ENCODE measurements at places on chromosomes 6 and 20.

GRCh38 chr6:82205930-82206392, 41.6 kb downstream of the IBTK start:
- no peak for DNase-seq

GRCh38 chr6:151409260-151409659, 17.9 kb upstream of the ZBTB2 start:
- no peak for DNase-seq

DNA sequence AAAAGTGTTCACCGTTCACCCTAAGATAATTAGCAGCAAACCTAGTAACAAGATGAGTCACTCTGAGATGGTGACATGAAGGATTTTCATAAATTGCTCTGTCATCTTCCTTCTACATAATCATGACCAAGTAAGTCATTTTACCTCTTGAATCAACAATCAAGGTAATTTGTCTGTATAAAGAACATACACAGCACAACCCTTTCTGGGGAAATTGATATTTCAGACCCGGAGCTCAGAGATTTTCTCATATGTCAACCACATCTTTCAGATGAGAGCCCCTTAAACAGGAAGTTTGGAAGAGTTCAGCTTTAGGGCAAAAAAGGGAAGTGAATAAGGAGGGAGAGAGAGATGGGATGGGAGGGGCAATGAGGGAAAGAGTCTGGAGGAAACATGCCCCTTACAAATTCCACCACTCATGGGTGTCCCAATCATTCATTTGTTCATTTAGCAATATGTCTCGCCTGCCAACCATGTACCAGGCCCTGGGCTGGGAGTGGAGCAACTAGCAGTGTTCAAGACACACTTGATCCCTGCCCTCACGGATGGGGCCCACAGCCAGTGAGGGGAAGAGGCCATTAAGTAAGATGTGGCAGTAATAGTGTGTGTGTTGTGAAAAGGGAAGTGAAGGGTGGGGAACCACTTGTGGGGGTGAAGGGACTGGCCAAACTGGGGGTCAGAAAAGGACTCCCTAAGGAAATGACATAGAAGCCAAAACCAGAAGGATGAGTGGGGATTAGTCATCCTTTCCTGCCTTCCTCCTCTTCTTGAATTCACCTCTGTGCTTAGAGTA, 190.9 kb downstream of the MAFB start:
- no peak for DNase-seq

- DNase-seq: peak; percentile 84
These were observed 51.5 kb downstream of the STK4 start for GRCh38 chr20:45017857-45018256.

DNA sequence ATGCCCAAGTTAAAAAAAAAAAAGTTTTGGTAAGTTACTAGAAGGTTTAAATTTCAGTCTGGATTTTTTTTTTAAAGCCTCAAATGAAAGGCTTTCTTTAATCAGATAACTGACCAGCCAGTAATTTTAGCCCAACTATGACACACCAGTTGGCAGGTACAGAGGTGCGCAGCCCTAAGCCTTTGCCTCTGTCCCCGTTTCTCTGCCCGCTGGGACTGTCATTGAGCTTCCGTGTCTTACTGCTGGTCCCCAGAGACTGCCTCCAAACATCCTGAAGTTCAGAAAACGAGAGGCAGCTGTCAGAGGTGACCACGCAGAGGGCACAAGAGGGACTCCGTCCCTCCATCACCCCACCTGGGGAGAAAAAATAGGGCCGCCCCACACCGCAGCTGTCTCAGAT, 118.2 kb downstream of the RPS12 start:
- no peak for DNase-seq

DNA sequence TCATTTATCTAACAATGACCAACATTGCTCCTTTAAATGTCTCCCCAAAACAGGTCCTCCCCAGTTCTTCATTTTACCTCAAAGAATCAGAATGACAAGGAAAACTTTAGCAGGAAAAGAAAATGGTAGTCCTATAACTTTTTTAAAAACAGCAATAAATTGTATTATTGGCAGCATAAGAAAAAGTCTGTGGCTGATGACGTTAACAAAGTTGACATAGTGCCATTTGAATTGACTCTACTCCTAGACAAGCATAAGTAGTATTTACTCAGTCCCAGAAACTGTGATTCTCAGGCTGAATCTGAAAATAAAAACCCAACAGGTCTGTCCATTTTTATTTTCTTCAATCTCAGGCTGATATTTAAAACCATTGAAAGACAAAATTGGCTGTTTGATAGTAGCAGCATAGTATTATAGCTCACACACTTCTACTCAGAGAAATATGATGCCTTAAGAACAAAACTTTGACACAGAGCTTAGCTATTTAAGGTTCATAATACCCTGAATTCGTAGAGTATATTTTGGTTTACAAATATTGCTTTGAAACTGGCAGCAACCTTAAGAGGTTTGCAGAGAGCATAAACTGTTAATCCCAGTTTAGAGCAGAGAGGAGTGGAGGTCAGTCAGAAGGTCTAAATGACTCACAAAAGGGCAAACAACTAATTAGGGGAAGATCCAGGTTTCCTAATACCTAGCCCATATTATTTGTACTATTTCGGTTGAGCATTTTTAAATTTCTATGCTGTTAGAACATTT, 35.0 kb upstream of the TENT5A start:
- DNase-seq: no peak

- DNase-seq: no peak
These were observed 12.3 kb downstream of the HMGN4 start for GRCh38 chr6:26550250-26550993.

DNA sequence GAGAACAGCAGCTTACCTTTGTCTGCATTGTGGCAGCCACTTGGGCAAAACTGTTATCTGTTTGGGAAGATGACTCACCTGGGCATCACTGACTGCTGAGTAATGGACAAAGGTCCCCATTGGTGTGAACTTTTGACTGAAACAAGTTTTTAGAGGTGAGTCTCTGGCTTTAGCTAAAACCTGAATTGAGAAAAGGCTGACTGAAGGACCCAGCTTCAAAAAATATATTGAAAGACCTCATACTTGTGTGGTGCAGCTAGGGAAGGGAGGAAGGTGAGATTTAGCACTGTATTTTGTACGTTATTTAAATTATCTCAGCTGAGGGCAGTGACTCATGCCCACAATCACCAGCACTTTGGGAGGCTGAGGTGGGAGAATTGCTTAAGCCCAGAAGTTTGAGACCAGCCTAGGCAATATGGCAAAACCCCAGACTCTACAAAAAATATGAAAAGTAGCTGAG, 4.5 kb upstream of the CITED2 start:
- DNase-seq: no peak

DNA sequence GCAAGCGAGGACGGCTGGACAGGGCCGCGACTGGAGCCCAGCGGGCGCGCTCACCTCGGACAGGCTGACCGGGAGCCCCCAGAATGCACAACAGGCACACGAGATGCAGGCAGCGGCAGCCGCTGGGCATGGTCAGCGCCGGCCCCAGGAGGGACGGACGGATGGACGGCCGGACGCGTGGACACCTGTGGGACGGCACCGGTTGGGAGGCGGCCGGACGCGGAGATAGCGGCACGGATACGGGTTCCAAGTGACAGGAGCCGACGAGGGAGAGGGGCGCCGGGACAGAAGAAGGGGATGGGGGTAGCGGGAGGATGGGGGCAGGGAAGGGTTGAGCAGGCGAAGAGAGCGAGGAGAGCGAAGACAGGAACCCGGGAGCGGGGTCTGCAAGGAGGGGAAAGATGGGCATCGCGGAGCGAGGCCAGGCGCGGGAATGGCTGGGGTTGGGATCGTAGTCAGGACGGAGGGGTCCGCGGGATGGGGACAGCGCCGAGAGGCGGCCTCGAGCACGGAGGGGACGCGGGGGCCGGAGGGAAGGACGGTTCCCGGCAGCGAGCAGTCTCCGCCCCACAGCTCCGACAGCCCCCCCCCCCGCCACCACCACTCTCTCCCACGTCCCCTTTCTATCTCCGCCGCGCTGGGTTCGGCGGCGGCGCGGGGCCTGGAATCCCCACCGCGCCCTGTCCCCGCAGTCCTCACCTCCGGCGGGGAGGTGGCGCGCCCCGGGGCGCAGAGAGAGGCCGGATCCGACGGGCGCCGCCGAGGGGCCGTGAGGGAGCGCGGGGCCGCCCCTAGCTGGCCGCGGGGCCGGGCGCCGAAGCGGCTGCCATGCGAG, 435 bp downstream of the DLK2 start:
- DNase-seq: no peak

DNA sequence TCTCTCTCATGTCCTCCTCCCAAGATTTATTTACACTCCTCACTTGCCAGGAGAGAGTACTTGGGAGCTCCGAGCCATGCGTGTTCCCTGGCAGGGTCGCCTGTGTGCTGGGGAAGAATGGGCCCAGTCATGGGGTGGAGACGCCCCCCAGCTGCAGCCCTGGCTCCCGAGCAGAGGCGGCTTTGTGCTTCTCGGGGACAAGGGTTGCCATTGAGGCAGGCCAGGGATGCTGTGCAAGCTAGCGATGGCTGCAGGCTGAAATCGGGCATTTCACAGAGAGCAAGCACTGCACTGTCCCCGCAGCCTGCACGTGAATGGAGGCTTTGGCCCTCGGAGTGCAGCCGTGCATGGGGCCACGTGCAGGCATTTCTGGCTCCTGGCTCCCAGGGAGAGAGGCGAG, 23.8 kb downstream of the PHACTR3 start:
- DNase-seq: no peak

GRCh38 chr20:62232770-62233645, 5.3 kb upstream of the OSBPL2 start:
- DNase-seq: no peak

DNA sequence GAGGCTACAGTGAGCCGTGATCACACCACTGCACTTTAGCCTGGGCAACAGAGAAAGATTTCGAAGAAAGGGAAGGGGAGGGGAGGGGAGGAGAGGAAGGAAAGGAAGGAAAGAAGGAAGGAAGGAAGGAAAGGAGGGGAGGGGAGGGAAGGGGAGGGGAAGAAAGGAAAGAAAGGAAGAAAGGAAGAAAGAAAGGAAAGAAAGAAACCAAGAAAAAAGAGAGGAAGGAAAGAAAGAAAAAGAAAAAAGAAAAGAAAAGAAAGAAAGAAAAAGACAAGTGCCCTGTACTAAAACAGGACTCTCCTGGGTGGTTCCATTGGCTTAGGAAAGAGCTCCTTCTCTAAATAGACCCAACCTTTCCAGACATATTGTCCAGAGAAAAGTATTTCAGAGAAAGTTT, 136.6 kb downstream of the PXDC1 start:
- no peak for DNase-seq

DNA sequence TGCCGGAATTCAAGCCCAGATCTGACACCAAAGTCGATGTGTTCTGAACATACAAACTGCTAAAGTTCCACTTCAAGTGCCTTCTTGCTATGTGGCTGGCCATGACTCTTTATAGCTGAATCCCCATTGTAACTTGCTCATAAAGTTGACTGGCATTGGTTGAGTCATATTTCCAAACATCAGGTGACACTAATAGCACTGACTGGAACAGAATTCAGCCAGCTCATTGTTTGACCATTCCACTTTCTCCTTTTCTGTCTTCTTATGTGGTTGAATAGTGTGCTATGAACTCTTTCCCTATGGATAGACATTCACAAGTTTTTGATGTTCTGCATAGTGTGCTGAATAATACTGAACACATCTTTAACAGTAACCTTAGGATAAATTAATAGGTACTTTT, 266.2 kb upstream of the ZFP64 start:
- DNase-seq: no peak

DNA sequence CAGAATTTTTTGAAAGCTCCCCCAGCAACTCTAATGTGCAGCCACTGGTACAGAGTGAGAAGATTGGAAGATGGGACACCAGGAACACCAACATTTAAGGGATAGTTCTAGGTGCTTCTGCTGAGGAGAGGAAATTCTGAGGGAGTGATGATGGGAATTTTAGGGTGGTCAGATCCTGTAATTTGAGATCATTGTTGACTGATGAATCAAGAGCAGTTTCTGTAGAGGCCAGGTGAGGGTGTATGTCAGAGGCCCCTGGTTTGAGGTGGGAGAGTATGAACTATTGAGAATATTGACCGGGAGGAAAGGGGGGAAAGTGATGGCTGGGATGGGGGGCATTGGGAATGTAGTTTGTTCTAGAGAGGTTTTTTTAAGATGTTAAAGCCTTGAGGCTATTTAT, 47.2 kb downstream of the PTPRA start:
- DNase-seq: no peak

DNA sequence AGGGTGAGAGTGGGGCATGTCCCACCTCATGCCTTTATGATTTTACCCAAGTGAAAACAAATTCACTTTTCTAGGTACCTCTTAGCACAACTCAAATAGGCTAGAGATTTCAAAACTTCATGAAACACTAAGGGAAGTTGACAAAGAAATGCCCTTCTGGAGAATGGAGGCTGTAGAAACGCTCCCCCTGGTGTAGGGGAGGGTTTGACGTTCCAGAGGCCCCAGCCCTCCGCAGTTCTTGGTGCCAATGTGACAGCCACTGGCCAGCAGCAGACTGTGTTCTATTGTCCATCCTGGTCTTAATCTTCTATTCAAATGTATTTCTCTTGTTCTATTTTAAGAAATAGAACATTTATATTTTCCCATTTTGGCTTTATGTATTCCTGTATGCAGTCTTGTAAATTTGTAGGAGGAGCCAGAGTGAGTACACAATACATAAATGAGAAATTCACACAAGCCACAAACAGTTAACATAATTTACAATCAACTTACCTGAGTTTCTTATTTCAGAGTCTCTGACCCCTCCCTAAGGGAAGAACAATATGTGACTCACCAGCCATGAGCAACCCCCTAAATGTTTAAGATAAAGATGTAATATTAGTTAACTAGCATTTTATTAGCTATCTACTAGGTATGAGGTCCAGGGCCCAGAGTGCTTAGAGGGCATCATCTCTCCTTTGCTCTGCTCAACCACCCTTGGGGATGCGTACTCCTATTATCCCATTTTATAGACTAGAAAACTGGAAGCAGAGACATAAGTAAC, 8.8 kb upstream of the MUC21 start:
- no peak for DNase-seq

GRCh38 chr6:131890091-131890490, 61.1 kb downstream of the CCN2 start:
- DNase-seq: no peak

DNA sequence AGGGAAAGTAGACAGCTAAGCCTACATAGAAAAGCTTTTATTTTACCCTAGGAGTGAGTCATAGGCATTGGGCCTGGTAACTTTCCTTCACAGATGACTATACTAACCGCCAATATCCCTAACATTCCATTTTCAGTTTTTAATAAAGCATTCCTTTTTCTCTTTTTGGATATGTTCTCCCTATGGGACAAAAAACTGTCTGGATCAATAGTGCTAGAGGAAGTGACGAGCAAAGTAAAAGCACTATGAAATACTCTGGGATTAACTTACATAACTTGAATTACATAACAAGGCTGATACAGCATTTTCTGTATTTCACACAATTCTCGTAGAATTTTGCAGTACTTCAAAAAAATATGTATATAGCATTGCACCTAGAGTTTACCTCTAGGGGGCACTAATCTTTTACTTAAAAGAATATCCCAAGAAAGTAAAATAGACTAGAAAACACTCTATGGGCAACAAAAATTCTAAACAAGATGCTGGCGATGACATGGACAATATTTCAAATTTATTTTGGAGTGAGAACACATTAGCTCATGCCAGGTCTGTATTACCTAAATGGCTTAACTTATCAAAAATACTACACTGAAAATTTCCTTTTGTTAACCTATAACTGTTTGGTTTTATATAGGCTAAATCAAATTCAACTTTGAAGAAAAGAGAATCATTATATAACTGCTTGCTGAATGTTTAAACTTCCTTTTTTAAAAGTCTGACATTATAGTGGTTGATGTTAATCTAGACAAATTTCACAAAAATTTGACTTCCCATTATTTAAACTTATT, 66.3 kb upstream of the DST start:
- DNase-seq: no peak

GRCh38 chr6:138844192-138844591, 48.3 kb downstream of the ECT2L start:
- peak; percentile 57 for DNase-seq

GRCh38 chr6:13354331-13355042, 26.1 kb upstream of the TBC1D7 start:
- DNase-seq: peak; percentile 34

Data from GM04503 (cell line).